ENCODE measurements at places on chromosomes 6 and 20.

GRCh38 chr20:25315418-25316210 is 67.7 kb downstream of the PYGB start:
- no peak for DNase-seq

DNA sequence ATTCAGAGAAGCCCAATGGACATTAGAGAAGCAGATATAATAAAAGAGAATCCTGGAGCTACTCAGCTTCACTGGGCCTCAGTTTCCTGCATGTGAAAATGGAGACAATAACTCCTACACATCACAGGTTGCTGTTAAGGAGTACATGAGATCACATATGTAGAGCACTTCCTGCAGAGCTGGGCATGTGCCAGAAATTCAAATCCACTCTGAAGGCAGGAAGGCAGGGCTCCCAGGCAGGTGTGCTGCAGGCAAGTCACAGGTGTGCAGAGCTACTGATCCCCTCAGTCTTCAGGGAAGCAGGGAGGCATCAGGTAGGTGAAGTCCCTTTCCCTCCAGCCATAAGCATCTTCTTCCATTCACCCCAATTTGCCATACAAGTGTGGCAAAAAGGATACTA is 48.0 kb downstream of the DST start:
- no peak for DNase-seq

- no peak for DNase-seq
Observed at GRCh38 chr6:4983322-4983721, 20.5 kb downstream of the RPP40 start.

- DNase-seq, result no peak
Observed at GRCh38 chr6:154314084-154314483, 42.5 kb downstream of the IPCEF1 start.

DNA sequence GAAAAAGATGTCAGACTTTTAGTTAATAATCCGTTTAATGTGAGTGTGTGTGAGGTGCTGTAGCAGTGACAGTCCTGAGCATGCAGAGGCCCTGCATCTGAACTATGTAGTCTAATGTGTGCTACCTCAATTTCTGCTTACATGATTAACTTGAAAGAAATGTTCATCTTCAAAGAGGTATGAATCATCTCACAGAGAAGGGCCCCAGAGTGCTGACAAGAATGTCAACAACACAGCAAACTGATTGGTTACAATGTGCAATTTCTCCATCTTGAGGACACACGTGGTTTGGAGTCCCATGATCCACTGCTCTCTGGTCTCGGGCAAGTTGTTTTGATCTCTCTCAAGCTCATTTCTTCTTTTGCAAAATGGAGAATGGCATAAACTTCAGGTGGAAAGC is 61.7 kb upstream of the EMILIN3 start:
- DNase-seq, result no peak

DNA sequence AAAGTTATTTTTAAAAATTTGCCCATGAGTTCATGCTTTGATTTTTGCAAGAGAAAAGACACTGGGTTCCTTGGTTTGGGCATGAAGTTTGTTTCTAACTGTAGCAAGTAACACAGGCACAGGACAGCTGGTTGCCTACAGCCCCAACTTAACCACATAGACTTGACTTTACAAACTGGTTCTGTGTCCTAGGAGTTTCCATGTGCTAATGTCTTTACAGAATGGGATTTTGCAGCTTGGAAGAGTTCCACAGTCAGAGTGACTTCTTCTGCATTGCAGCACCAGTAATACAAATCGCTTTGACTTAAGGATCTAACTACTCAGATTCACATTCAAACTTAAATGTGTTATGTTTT is 44.3 kb downstream of the OR2B2 start:
- no peak for DNase-seq

DNA sequence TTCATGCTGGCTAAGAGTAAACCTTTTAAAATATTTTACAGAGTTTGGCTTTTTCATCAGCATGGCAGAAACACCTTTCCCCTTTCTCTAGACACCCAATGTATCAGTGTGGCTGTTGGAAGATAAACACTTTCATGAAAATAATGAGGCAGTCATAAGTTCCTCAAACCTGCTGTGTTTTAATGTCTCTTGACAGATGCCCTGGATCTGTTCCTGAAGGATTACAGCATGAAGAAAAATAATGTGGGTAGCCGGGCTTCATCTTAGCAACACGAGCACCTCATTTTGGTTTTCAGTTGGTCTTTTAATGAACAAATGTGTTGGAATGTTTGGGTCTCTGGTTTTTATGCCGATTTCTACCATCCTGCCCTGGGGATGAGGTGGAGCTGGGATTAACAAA is 45.5 kb upstream of the UNC93A start:
- DNase-seq, result no peak

DNA sequence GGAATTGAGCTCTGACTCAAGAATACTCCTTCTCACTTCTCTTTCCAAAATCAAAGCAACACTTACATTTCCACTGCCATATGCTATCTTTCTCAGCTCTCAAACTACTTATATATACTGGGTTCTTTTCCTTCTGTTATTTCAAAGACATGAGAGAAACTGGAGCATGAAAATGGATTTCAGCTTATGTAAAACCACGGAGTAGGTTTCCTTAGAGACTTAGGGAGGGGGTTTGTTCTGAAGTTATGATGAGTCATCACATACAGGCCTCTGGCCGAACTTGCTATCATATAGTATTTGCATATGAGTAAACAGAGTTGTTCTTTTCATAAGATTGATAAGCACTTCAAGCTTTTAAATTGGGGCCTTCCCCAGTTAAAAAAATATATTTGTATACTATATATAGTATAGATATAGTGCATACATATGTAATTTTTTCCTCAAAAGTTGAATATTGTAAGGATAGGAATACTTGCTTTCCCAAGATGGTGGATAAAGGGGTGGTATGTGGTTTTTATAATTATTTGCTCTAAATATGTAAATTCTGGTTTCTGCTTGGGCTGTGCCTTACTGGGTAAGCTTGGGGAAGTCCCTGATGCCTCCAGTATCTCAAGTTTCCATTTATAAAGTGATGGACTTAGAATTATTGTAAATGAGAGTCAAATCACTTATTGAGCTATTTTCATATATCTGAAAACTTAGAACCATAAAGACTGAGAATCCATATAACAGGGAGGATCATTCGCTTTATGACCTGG is 273.9 kb downstream of the RFPL4B start:
- no peak for DNase-seq

- peak; percentile 34 for DNase-seq
Observed at GRCh38 chr6:36839749-36840431, 646 bp upstream of the CPNE5 start.

DNA sequence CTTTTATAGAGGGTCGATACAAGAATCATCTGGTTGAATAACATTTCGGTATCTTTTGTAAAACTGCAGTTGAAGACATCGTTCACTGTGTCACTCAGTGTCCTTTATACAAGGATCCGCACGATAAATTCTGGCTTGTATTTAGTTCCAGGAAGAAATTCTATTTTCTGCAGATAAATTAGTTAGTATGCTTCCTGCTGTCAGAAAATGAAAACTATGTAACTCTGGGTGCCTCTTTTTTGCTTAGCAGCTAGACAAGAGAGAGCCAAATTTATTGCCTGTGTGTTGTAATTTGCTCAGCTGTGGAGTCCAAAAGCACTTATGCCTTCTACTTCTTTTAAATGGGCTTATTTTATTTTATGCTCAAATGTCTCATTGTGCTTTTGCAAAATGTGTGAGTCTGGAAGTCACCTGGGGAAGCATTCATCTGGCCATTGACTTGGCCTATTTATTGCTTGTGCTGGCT is 56.5 kb upstream of the KCNK16 start:
- no peak for DNase-seq

- DNase-seq, result no peak
Observed at GRCh38 chr6:162443101-162443500, 284.5 kb downstream of the PRKN start.

DNA sequence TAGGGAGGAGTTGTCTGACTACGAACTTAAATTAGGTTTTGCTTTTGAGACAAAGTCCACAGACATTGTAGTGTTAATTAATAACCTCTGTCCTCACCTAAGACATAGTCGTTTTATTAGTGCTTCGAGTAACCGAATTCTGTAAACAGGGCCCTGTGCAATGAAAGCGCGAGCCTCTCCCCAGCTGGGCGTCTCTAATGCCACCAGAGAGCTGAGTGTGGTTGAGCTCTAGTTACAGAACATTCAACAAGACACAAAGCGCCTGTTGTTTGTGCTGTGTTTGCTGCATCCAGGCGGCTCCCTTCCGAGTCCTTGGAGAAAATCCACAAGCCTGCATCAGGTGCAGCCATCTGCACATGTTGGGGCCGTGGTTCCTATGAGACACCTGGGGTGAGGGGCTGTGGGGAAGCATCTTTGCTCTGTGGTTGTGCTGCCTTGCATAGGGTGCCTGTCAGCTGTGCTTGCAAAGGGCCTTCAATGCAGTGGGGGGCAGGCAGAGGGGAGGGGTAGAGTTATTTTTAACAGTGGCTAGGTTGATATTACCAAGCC is 63.9 kb downstream of the CD164 start:
- DNase-seq, result no peak

DNA sequence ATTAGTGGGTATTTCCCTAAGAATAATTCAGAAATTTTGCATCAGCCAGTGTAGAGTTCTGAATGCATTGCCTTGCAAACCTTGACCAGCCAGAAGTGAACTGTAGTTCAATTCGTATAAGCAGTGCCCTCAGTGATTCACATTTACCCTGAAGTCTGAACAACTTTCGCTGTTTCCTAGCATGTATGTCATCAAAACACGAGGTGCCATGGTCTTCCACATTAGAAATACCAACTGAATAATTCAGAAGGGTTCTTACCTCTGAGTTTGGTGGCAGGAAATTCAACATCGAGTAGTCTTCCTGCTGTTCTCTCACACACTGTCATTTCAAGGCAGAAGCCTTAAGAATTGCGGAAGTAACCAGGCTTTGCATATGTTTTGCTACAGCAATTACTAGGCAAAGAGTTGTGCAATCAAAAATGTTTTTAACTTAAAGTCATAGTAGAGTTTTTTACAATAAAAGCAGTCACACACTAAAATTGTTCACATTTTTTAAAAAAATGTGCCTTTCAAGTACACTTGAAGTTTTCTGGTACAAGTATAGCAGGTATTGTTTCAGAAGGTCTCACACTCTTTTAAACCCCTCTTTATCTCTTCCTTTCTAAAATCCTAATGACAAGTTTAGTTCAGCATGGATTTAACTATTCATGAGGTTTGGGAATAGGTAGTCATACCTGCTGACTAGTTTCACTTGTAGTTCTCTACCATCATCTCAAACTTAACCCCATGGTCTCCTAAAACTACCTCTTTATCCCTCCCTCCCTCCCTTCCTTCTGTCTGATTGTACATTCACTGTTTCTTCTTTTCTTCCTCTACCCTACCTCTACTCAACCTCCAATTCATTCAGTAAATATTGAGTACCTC is 118.3 kb downstream of the STXBP5 start:
- no peak for DNase-seq

Data from T-helper 9 cell (primary cell).